ENCODE measurements at places on chromosomes 2 and 18.

DNA sequence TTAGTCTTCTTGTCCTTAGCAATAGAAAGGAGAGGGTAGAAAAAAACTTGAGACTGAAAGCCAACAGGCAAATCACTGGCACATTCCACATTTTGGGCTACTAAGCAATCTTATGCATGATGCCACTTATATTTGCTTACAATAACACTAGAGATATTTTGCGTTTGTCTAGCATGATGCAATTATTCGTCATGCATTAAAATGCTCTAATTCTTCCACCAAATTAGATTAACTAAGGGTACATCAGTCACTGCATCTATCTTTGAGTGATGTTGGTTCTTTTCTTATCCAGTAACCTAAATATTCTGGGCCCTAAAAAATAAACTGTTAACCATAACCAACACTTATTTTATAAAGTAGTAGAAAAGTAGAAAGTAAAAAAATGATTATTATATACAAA is 1311.7 kb upstream of the CDH2 start:
- no peak for DNase-seq

- DNase-seq, result no peak
These were observed 211.5 kb downstream of the GALR1 start for GRCh38 chr18:77461062-77461688.

DNA sequence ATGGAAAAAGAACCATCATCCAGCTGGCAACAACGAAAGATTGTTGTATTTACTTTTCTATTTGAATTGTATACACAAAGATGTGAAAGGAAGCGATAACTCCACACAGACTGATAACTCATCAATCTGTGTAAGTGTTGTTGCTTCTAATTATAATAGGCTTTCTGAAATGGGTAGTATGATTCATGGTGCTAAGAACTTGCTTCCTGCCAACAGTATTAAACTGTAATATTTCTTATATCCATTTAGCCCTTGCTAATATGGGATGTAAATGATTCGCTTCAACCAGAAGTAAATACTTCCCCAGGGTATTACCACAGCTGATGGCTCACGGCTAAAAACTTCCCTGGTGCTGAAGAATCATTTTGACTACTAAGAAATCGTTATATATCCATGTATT is 70.2 kb downstream of the TMEM163 start:
- DNase-seq, result no peak

DNA sequence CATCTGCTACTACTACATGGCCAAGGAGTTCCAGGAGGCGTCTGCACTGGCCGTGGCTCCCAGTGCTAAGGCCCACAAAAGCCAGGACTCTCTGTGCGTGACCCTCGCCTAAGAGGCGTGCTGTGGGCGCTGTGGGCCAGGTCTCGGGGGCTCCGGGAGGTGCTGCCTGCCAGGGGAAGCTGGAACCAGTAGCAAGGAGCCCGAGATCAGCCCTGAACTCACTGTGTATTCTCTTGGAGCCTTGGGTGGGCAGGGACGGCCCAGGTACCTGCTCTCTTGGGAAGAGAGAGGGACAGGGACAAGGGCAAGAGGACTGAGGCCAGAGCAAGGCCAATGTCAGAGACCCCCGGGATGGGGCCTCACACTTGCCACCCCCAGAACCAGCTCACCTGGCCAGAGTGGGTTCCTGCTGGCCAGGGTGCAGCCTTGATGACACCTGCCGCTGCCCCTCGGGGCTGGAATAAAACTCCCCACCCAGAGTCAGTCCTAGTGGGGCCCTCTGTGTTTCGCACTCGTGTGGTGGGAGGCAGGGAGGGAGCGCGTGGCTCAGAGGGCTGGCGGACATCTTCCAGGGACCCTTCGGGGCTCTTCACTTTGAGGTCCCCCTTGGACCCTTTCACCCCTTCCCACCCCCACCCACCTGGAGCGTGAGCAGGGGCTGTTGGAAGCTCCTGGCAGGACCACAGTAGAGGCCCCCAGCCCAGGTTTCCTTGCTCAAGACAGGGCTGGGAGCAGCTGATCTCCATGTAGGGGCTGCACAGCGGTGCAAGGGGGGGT is 5.7 kb downstream of the GPR35 start:
- DNase-seq, result no peak

- DNase-seq, result no peak
These were observed 56.1 kb downstream of the LHCGR start for GRCh38 chr2:48699348-48699930.

DNA sequence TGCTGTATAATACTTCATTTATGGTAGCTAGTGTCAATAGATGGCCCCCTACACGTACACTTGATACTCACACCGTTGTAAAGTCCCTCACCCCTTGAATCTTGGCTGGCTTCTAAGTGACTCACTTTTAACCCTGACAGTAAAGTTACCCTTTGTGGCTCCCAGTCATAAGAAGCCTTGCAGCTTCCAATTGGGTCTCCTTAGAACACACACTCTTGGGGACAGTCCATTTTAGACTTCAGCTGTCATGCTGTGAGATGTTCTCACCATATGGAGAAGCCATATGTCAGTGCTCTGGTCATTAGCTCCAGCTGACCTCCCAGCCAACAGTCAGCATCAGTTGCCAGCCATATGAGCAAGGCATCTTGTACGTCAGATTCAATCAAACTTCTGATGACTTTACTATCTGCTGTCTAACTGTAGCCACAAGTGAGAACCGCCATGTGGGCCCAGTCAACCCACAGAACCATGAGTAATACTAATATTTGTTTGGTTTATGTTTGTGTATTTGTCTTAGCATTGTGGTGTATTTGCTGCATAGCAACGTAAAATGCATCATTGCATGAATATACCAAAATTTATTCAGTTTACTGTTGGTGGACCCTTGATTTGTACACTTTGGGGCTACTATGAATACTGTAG is 68.3 kb downstream of the PTPN4 start:
- no peak for DNase-seq

DNA sequence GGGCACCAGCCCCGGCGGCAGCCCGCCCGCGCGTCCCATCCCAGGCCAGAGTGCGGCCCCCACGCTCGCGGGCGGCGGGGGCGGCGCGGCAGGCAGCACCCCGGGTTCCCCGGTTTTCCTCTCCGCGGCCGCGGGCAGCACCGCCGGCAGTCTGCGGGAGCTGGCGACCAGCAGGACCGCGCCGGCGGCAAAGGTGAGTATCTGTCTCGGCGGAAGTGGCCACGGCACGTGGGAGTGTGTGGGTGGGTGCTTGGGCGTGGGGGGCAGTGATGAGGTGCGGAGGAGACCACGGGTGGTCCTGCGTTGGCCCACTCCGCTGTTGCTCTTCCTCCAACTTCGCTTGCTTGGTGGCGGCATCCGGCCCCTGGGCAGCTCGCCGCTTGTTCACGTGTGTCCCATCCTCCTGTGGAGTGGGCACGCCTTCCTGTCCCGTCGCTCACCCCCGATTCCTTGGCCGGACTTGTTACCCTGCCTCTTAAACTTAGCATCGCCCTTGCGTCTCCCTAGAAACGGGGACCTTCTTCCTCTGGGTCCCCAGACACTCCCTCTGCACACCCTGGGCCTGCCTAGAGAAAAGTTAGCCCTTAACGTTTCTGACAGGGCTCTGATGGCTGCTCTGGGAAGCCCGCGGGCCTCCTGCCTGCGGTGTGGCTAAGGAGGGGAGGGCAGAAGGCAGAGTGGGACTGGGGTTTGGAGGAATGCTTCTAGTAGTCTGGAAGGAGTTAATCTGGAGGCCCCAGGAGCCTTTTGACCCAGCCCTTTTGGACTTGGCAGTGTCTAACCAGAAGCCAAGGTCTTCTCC is 1.1 kb downstream of the SH3RF3 start:
- DNase-seq, result no peak

DNA sequence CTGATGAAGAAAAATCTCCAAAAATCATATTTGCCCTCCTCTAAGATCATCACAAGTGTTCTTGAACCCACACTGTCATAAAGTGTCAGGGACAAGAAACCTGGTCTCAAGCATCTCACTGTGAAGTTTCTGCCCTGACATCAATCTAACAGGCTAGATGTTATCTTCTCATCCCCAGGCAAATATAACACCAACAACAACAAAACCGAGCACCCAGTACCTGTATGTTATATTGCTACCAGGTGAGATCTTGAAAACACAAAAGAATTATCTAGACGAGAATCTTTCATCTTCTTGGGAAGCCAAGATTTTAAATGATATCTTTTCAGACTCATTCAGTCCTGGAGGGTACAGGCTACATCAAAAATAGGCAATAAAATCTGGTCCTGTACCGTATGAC is 8.8 kb upstream of the MAP4K3 start:
- no peak for DNase-seq

DNA sequence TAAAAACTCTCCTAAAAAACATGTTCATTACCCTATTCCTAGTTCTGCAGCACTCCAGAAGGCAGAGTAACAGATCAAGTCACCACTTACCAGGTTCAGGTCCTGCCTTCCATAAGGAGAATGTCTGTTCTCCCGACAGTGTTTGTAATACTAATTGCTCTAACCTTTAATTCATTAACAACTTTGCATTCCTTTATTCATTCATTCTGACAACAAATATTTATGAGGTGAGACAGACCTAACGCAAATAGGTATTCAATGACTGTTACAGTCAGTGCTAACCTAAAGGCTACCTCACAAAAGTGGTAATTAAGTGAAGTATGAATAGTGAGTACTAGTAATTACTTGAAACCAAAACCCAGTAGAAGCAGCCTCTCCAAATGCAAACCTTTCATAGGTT is 224.0 kb downstream of the AFF3 start:
- no peak for DNase-seq

GRCh38 chr2:65580824-65581223 is 148.4 kb upstream of the SPRED2 start:
- no peak for DNase-seq

GRCh38 chr2:65722028-65722778 is 289.8 kb upstream of the SPRED2 start:
- no peak for DNase-seq

GRCh38 chr2:120393456-120393855 is 47.5 kb downstream of the INHBB start:
- no peak for DNase-seq

- DNase-seq, result no peak
These were observed 50.9 kb downstream of the FBLN7 start for GRCh38 chr2:112189001-112189556.

GRCh38 chr2:643334-643733 is 33.9 kb downstream of the TMEM18 start:
- DNase-seq, result no peak

DNA sequence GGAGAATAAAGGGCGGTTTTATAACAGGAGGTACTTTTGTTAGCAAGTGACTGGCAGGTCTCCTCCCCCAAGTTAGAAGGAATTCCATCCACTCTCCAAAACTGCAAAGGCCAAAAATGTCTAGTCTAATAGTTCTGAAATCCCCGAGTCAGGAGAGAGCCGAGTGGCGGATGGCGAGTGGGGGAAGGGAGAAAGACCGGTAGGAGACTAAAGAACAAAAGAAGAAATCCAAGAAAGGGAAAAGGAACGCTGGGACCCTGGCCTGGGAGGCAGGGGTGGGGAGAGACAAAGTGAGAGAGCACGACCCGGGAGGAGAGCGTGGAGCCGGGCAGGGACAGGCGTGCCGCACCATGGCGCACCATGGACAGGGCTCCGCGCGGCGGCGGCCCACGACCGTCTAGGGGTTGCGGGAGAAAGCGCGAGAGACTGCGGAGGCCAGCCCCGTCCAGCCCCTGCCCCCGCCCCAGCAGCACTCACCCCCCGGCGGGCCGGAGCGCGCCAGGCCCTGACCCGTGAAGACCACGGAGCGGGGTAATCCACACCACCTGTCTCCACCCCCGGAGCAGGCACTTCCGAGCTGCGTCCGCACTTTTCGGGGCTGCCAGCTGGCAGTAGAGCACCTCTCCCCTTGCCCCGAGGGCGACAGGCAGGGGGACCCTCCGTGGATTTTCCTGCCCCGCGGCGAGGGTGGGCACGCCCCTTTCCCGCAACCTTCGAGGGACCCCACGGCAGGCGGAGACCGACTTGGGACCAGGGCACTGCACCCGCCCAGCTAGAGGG is 1.6 kb downstream of the CDH2 start:
- DNase-seq, result no peak

- DNase-seq, result no peak
These were observed 16.9 kb upstream of the ACKR3 start for GRCh38 chr2:236552581-236553363.

GRCh38 chr2:220143336-220143735 is 515.9 kb downstream of the SLC4A3 start:
- DNase-seq, result peak; percentile 56

- DNase-seq, result no peak
These were observed 1450.0 kb downstream of the LRP1B start for GRCh38 chr2:140680862-140681261.

GRCh38 chr2:20111311-20112131 is 60.1 kb upstream of the LAPTM4A start:
- no peak for DNase-seq

DNA sequence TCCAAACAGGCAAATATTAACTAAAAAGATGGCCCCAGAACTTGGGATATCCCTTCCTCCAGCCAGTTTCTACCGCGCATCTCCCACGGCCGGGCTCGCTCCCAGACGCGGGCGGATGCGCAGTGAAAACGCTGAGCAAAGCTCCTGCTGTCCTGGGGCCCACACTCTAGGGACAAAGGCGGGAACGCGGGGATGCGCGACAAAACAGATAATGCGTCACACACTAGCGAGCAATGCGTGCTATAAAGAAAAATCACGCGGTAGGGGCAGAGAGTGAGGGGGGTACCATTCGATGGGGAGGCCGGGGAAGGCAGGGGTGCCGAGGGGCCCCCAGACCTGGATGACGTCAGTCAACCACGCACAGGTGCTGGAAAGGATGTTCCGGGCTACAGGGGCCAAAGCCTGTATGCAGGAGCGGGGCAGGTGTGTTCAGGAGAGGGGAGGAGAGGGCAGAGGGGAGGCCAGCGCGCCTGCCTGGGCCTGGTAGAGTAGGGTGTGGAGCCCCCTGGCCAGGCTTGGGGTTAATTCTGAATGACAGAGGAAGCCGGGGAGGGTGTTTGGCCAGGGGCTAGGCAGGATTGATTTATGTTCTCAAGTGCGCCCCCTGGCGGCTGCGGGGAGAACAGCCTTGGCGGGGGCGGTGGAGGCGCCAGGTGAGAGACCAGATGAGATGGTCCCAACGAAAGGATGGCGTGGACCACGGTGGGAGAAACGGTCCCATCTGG is 14.9 kb upstream of the ITM2C start:
- no peak for DNase-seq

GRCh38 chr2:197450465-197450864 is 2.9 kb upstream of the COQ10B start:
- no peak for DNase-seq

DNA sequence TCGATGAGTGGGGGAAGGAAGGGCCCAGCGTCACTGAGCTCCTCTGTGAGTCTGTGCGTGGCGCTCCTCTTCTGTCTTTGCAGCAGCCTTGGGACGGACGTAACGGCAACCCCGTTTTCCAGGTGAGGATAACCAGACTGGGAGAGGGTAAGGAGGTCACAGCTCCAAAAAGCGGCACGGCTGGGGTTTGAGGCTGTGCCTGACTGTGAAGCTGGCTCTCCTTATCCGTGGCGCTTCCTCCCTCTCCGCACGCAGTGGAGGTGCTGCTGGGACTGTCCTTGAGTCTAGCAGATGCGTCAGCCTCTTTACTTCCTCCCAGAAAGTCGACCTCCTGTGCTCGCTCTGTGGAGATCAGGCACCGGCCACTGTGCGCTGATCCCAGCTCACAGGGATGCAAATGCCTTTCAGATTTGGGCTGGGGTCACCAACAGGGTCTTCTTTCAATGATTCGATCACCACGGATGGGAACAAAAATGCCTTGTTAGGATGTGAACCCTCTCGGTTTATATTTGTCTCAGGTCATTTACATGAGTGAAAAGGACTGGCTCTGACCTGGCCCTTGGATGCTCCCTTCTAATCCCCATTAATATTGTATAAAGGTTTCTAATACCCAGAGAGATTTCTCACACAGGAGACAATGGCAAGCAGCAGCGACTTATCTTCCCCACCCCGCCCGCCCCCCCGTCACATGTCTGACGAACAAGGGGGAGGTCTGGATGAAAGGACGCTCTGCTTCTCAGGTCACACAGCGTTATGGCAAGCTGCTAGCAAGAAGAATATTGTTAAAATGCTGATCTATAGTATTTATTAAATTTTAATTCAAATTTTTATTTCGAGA is 30.1 kb upstream of the E2F6 start:
- DNase-seq, result no peak

Data from GM04503 (cell line).